ENCODE measurements at places on chromosomes 7 and 10.

DNA sequence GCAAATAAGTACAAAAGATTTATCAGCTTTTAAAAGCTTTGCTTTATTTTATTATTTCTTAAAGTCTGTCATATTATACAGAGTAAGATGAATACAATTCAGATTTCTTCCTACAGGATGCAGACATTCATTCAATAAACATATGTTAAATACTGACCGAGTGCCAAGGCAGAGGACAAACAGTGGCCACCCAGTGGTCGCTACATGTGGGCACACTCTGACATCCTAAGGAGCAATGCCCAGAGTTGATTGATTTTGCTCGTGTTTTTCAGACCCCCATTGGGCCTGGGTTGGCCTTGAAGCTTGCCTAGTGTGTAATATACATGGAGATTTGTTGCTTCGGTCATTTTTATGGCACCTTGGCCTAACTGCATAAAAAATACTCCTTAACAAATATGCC lies 201.2 kb downstream of the CCDC3 start:
- no peaks in the 10 kb centered on the region for H3K36me3 ChIP-seq
- no peak overlapping the region for H3K4me3 ChIP-seq
- no peaks in the 10 kb centered on the region for H3K4me1 ChIP-seq
- H3K27me3 ChIP-seq: no peaks in the 10 kb centered on the region

GRCh38 chr7:84484502-84485079 lies 290.0 kb upstream of the SEMA3A start:
- H3K27ac ChIP-seq: no peak overlapping the region
- no peaks in the 10 kb centered on the region for H3K36me3 ChIP-seq

DNA sequence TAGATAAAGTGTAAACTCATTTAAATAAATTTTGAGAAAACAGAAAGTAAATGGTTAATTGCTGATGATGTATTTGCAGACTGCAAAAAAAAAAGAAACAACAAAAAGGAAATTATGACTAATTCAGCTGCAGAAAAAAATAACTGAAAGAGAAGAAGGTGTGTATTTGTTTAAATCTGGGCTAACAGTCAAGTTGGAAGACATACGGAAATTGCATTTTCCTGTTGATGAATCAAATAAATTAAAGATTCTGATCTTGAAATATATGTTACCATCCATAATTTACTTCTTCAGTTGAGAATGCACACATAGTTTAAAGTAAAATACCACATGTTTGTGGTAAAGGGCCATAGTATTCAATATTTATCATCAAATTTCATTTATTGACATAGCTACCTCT lies 19.3 kb upstream of the ING3 start:
- H3K36me3 ChIP-seq: no peaks in the 10 kb centered on the region
- no peaks in the 10 kb centered on the region for H3K27me3 ChIP-seq
- no peaks in the 10 kb centered on the region for H3K4me1 ChIP-seq
- no peak for DNase-seq

DNA sequence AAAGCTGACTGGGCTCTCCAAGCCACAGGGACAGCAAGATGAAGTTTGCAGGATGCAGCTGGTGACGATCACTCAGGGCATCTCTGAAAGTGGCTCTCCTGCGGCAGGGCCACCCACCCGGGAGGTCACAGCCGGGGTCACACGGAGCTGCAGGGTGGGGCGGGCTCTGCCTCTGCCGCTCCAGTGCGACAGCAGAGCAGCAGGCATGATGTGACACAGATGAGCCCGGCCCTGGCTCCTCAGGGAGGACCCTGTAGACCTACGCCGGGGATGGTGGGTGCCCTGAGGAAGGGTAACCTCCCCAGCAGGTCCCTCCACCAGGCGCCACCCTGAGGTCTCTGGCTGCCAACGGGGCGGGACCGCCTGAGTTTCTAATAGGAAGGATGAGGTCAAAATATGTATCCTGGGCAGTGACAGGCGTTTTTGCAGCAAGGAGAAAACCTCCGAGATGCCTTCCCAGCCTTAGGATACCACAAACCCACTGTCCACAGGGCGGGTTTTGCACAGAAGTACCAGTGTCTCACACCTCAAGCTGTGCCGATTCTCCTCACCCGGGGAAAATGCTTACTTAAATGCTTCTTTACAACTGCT lies 114.8 kb upstream of the DIP2C start:
- H3K27ac ChIP-seq: no peak overlapping the region
- no peaks in the 10 kb centered on the region for H3K27me3 ChIP-seq
- no peak for DNase-seq
- H3K4me3 ChIP-seq: no peak overlapping the region

DNA sequence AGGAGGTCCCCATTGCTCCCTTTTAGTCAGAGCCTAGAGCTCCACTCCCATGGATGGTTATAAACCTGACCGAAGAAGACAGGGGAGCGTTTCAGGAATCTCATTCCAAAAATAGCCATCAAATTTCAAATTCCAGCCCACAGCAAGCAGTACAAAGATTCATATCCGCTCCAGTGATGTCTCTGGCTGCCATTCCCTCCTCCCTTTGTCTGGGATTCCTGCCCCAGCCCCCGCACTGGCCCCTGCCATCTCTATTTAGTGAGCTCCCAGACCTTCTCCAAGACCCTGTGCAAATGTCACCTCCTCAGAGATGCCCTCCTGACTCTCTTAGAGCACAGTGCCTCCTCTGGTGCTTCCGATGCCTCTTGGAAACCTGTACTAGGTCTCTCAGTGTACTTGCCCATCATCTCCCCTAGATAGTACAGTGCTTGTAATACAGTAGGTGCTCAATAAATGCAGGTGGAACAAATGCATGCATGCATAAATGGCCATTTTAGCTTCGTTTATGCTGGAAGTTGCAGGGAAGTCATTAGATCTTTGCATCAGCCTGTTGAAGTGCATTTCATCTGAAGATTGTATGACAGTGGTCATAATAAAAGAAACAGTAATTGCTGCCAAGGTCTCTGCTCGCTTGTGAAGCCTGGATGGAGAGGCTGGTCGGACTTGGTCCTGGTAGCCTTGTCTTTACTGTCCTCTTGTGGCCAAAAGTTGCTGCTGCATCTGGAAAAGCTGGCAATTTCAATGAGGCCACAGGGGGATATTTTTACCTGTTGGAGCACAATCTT lies 32.0 kb upstream of the HABP2 start:
- H3K27ac ChIP-seq: no peak overlapping the region
- H3K4me3 ChIP-seq: no peak overlapping the region
- H3K36me3 ChIP-seq: no peaks in the 10 kb centered on the region
- peaks cover 5% of the 10 kb centered on the region for H3K4me1 ChIP-seq
- peak; percentile 65 for DNase-seq

Measured in ovary (tissue), 10 donors.